GM23248 (cell line): ENCODE measurements at places on chromosomes 1 and 21. TPM values are rescaled to one million over a fixed set of nuclear protein-coding genes. Genes with fewer than 3 reads are reported as not detected.

GPR37L1 gene
- total RNA-seq, result not detected in 2 replicates

OR2M3 gene
- total RNA-seq, result not detected in 2 replicates

TRAF3IP3 gene
- total RNA-seq, result not detected in 2 replicates

CNKSR1 gene
- total RNA-seq, result 0.51 TPM in 1 of 2 replicates, not detected in the other

KAZN gene
- total RNA-seq, result 4.9 and 5.4 TPM in 2 replicates

PROK1 gene
- not detected in 2 replicates for total RNA-seq

ALX3 gene
- not detected in 2 replicates for total RNA-seq

HSD3B2 gene
- total RNA-seq, result not detected in 2 replicates

ATP1A4 gene
- total RNA-seq, result not detected in 2 replicates

TBX15 gene
- 32.2 and 38.7 TPM in 2 replicates for total RNA-seq

DNA sequence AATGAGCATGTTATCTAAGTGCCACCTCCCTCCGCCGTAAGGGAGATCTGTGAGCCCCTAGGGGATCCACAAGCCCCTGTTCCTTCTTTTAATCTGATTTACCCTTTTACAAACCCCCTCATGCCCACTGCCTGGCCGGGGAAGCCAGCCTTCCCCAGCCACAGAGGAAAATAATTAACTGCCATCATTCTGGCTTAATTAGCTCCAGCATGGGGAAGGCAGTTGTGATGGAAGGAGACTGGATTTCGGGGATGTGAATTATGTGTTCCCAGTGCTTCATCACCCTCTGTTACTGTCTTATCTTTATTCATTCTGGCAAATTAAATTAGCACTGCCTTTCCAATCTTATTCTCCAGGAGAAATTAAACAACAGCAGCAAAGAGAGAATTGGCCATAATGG, 135.8 kb downstream of the PTPRU start:
- no peak for DNase-seq

GRCh38 chr1:58968360-58968952, 184.6 kb upstream of the JUN start:
- peak; percentile 76 for DNase-seq

DNA sequence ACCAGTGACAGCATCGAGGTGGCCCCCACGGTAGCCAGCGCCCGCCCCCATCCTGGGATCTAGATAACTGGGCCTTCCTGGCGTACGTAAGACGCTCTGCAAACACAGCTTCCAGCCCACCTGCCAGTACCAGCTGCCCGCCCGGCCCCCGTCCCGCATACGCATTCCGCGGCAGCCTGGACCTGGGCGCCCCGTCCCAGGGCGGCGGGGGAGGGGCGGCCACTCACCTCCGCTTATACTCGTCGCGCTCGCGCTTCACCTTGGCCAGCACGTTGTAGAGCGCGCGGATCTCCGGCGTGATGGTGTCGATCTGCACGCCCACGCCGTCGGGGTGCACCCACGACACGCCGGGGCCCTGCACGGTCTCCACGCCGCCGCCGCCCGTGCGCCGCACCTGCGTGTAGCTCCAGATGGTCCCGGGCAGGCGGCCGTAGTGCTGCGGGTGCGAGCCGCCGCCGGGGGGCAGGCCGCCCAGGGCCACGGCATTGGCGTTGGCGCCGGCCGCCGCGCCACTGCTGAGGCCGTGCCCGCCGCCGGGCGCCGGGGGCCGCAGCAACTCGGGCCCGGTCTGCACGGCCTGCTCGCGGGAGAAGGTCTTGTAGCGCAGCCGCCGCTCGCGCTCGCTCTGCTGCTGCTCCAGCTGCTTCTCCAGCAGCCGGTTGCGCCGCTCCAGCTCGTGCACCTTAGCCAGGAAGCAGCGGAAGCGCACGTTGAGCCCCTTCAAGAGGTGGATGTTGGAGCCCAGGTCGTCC, 859 bp downstream of the IFFO2 start:
- peak; percentile 67 for DNase-seq

DNA sequence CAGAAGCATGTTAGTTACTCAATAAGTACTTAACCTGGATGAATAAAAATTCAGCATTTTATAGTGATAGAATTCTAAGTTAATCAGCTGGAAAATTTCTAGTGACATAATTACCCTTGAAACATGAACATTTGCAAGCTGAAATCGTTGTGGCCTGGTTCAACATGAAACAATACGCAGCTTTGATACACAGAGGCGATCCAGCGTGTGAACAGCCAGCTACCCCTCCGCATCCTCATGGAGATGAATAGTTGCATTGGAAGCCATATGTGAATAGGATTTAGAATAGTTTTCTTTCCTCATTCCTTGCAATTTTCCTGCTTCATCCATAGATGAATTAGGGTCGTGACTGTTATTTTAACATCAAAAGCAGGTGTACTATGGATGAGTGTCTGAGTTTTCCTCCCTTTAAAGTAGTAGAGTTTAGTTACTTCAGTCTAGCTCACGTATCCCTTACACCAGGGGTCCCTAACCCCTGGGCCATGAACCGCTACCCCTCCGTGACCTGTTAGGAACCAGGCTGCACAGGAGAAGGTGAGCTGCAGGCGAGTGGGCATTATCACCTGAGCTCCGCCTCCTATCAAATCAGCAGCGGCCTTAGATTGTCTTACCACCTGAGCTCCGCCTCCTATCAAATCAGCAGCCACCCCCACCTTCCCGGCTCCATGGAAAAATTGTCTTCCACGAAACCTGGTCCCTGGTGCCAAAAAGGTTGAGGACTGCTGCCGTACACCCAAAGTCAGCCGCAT, 6.2 kb upstream of the TARBP1 start:
- no peak for DNase-seq

- peak; percentile 42 for DNase-seq
Observed at GRCh38 chr1:203359010-203359571, 8.2 kb upstream of the FMOD start.

DNA sequence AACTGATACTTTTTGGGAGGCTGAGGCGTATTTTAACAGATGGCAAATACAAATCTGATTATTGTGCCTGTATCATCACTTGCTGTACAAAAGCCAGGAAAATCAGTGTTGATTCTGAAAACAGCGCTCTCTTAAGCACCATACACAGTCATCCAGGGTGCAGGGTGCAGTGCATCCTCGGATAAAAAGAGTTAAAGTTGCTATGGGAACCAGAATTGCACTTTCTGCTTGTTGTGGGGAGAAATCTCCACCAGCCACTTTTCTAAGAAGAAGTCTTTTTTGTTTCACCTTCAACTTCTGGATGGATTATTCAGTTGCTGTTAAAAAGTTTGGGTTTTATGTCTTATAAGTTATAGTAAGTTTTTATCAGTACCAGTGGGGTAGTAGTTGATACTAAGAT, 3.8 kb downstream of the LAMC1 start:
- peak; percentile 60 for DNase-seq

GRCh38 chr1:6927626-6928025, 142.4 kb downstream of the CAMTA1 start:
- no peak for DNase-seq

DNA sequence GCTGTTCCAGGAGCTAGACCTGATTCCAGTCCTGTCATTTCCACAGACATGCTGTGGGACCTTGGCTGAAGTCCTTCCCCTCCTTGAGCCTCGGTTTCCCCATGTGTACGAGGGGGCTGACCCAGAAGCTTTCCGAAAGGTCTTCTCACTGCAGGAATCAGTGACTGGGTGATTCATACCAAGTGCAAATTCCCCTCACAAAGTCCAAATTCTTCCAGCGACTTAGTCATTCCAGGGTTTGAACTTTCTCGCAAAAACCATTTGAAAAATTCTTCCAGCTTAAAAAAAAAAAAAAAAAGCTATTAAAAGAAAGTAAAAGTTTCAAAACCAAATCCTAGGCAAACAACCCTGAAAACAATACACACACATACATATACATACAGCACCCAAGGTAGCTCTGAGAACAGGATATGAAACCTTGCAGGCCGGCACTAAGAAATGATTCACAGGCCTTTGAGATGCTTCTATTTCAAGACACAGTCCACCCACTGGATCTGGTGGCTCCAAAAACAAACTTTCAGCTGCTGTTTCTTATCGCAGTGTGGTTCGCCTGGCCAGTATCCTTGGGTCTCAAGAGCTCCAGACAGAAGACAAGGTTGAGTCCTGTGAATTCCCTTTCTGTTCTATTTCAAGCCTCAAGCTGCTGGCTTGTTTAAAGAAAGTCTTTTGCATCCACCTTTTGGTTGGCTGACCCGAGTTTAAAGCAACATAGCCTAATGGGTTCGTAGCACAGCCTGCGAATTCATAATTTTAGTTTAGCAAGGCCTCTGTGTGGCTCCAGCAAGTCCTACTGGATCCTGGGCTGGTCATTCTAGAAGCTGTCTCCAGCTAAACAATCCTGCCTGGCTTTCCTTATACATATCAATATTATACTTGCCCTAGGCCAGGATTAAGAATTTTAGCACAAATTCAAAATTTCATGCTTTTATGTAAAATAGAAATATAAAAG, 18.0 kb upstream of the ID3 start:
- peak; percentile 92 for DNase-seq

- DNase-seq, result no peak
Observed at GRCh38 chr1:168408539-168408865, 127.8 kb downstream of the TBX19 start.

DNA sequence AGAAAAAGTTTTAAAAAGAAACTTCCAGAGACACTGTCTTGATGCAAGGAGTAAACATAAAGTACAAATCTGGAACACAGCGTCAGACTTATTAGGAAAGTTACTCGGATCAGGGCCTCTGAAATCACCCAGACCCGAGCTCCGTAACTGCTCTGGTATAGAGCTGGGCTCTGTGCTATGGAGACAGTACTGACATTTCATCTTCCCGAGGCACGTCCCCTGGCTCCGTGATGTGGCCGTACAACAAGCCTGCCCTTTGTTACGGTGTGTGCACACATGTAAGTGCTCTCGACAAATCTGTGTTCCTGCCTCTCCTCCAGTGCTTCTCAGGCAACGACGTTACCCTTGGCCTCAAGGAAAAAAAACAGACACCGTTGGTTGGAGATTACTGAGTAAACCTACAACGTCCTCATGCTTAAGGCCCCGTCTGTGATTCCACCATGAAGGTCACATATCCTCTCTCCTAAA, 107.0 kb upstream of the IRF2BP2 start:
- no peak for DNase-seq

GRCh38 chr1:236920286-236920894, 83.9 kb downstream of the MT1HL1 start:
- no peak for DNase-seq

GRCh38 chr1:211920602-211921226, 90.2 kb upstream of the LPGAT1 start:
- DNase-seq, result peak; percentile 65

- DNase-seq, result no peak
Observed at GRCh38 chr1:156384007-156384406, 15.0 kb downstream of the RHBG start.

GRCh38 chr1:48069662-48070395, 72.6 kb upstream of the TRABD2B start:
- DNase-seq, result peak; percentile 44

- no peak for DNase-seq
Observed at GRCh38 chr1:85952460-85952859, 204.1 kb downstream of the COL24A1 start.

DNA sequence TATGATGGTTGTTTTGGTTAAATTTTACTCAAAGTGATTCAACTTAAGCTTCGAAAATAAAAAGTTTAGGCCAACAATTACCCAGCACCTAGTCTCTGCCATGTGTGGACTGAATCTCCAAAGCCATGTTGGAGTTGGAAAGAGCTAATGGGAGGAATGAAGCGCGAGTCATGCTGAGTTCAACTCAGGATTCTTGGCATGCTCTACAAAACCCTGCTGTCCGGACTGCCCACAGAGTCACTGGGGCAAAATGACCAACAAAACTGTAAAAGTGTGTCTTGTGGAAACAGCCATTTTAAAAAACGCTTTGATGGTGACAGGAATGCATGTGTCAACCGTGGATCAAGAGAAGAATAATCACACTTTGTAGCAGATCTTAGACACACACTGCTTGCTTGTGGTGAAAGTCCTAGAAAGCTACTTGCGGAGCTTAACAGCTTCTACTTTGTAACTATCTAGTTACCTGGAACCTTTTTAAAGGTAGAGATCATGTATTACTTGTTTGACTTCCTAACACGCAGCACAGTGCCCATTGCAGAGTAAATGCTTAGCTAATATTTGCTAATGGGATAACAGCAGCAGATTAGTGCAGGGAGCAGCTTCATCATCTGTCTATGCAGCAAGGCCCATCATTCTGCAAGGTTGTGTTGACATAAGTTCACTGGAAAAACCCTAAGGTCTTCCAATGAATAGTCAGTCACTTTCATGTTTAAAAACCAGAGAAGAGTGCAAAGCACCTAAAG, 7.0 kb upstream of the GBP6 start:
- peak; percentile 84 for DNase-seq

DNA sequence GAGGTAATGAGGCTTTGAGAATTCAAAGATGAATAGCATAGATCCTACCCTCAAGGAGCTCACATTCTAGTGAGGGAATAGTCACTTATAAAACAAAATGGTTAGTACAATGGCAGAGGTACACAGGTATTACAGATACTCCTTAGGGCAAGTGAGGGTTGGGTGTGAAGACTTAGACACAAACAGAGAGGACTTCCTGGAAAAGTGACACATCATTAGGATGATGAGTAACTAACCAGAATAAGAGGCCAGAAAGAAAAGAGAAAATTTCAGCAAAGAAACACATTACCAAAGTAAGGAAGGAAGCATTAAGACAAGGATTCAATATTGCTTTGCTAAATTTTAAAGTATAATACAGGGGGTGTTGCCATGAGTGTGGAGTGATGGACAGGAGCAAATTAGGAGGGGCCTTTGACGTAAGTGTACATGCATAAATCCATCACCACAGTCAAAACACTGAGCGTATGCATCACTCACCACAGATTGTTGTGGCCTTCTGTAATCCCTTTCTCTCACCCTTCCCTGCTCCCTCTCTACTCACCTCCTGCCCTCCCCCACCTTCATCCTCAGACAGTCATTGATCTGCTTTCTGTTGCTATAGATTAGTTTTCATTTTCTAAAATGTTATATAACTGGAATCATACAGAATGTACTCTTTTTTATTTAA, 7.9 kb downstream of the CD53 start:
- DNase-seq, result peak; percentile 2

GRCh38 chr1:91724231-91724630, 161.7 kb downstream of the TGFBR3 start:
- no peak for DNase-seq

GRCh38 chr1:3209201-3209600, 140.2 kb downstream of the PRDM16 start:
- DNase-seq, result no peak

- DNase-seq, result no peak
Observed at GRCh38 chr1:9751971-9752370, 71.8 kb downstream of the CLSTN1 start.

DNA sequence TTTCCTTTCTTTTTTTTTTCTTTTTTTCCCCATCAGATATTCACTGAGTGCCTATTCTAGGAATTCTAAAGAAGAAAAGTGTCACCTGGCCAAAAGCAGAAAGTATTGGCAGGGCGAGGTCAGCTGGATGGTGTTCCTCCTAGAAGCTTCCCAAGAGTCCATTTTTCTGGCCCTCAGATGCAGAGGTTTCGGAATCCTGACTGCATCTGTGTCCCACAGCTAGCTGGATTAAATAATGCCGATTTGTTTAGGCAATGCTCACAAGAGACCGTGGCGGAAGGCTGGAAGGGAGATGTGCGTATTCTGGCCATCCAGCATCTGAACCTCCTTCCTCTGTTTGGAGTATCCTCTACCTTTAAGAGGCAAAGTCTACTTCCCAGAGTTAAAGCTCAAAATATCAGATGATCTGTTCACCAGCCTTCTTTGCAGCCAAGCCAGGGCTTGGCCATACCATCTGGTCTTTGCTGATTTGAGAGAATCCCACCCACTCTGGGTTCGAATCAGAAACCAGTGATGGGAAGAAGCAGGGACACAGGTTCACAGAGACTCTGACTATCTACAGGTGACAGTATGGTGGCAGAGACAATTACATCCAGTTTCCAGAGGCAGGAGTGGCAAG, 5.4 kb upstream of the TENT5C start:
- no peak for DNase-seq
